NCI-H1092 treated with DMSO at 0.1 percent for 48 hours (cell line): ENCODE measurements at places on chromosomes 12 and 14.
A peak's percentile ranks its signal among the peaks of the same experiment; 100 is the strongest.

DNA sequence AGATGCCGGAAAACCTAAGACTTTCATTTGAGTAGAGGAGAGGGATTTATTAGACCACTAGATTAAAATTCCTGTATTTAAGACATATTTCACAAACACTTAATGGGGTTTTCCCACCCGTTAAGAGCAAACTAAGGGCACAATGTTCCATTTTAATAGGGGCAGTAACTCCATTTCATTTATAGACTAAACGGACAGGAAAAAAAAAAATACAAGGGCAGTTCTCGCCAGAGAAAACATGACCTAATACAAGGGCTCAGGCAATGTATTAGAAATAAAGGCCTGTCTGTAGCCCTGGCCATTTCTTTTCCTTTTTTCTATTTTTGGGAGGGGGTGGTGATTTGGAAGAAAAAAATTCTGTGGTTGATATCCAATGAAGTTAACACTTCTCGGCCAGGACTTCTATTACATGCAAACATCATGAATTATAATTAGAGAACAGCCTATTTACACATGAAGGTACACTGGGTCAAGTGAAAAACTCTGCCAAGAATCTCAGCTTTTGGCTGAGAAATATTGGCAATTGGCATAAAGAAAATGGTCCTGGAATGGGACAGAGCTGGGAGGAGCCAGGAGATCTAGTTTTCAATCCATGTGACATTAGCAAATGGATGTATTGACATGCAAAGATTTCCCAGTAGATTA is 641.1 kb upstream of the TBX3 start:
- no peak for DNase-seq

GRCh38 chr12:116916714-116917114 is 6.0 kb downstream of the FBXW8 start:
- no peak for DNase-seq

DNA sequence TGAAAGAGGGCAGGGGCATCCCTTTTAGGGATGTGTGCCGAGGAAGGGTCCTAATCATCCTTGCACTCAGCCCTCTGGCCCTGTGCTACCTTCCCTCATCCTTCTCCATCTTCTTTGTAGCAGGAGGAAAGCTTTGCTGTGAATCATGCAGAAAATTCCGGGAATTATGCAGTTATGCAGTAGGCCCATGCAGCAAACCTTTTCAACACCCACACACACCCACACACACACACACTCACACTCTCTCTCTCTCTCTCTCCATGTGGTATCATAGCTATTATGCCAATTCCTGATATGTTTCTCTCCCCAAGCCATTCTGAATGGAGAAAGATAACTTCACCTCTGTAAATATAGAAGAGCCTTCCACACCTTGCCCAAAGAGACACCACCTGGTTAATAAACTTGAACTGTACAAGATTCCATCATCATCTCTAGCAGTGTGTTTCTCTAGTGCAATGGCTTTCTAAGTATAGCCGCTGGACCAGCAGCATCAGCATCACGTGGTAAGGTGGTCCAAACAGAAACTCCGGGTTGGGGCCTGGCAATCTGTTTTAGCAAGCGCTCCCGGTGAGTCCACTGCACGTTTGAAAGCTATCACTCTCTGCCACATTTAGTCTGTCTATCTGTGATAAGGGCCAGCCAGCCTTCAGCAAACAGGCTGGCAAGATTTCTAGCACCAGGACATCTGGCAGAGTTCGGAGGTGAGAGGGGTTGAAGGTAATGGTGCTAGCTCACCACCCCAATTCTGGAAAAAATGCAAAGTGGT is 57.6 kb downstream of the MDM2 start:
- no peak for DNase-seq

DNA sequence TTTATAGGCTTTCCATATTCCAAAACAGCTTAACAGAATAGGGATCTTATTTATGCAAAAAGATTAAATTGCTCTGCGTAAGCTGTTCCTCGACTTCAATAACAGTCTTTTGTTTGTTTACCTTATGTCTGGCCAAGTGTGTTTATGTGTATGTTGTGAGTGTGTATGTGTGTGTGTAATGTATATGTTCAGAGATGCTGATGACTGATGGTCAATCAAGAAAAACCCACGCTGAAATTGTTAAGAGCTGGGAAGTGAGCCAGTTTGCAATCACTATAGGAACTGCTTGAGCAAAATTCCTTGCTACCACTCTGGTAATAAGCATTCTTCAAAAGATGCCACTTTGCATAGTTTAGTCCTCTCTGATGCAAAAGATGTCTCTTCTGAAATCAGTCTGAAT is 59.6 kb downstream of the PRKD1 start:
- DNase-seq: peak; percentile 63

- no peak for DNase-seq
Measured at GRCh38 chr14:35085441-35085840, 36.3 kb downstream of the PPP2R3C start.
